Activated CD8-positive, alpha-beta memory T cell treated with anti-CD3 and anti-CD28 coated beads for 1 hour (primary cell): ENCODE measurements at places on chromosomes 2 and 18.

DNA sequence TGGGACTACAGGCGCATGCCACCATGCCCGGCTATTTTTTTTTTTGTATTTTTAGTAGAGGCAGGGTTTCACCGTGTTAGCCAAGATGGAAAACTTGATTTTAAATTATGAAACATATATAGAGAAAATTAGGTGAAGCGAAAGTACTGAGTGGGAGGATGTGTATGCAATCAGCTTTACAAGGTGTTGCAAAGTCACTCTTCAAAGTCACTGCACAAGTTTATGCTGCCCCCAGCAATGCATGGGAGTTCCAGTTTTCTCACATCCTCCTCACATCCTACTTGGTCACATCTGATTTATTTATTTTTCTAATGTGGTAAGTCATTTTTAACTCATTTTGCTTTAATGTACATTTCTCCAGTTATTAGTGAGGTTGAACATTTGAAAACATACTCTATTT is 49.2 kb upstream of the CHN1 start:
- DNase-seq, result no peak

GRCh38 chr2:36376992-36377738 is 21.6 kb downstream of the CRIM1 start:
- no peak for DNase-seq

DNA sequence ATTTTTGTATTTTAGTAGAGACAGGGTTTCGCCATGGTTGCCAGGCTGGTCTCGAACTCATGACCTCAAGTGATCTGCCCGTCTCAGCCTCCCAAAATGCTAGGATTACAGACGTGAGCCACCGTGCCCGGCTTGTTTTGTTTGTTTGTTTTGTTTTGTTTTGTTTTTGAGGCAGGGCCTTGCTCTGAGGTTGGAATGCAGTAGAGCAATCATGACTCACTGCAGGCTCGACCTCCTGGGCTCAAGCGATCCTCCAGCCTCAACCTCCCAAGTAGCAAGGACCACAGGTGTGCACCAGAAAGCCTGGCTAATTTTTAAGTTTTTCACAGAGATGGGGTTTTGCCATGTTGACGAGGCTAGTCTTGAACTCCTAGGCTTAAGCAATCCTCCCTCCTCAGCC is 8.9 kb upstream of the CNNM4 start:
- DNase-seq, result no peak

- no peak for DNase-seq
Measured at GRCh38 chr2:22838461-22838860, 546.5 kb upstream of the KLHL29 start.

- no peak for DNase-seq
Measured at GRCh38 chr2:96087130-96087529, 29.2 kb downstream of the ADRA2B start.

GRCh38 chr18:8329186-8329771 is 280.0 kb upstream of the RAB12 start:
- DNase-seq, result no peak

GRCh38 chr2:15640261-15640711 is 48.6 kb downstream of the DDX1 start:
- no peak for DNase-seq

DNA sequence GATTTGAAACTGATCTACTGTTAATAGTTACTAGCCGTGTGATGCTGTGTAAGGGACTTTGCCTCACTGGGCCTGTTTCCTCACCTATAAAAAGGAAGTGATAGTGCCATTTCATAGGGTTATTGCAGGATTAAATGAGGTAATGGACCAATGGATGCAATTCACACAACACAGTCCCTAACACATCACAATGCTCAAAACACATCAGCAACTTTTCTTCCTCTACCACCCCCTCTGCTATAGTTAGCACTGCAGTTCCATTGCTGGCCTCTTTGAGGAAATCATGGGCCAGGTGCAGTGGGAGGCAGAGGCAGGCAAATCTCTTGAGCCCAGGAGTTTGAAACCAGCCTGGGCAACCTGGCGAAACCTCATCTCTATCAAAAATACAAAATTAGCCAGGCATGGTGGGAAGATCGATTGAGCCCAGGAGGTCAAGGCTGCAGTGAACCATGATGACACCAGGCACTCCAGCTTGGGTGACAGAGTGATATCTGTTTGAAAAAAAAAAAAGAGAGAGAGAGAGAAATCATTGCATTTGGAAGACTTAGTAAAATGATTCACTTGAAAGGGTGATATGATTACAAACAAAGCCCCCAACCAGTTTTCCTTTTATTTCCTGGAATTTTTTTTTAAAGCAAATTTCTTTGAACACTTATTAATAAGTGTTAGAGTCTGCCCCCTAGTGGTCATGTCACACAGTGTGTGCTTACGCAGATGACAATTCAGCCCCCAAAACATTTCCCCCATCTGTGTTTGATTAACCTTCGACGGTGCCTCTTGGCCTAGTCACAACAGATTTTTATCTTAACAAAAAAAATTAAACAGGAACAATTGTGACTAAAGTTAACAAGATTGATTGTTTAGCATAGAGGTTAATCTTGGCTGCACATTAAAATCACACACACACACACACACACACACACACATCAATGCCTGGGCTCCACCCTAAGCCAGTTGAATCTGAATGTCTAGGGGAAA is 88.6 kb upstream of the BCL11A start:
- no peak for DNase-seq

- DNase-seq, result no peak
Measured at GRCh38 chr2:30666266-30666874, 140.9 kb downstream of the CAPN13 start.

DNA sequence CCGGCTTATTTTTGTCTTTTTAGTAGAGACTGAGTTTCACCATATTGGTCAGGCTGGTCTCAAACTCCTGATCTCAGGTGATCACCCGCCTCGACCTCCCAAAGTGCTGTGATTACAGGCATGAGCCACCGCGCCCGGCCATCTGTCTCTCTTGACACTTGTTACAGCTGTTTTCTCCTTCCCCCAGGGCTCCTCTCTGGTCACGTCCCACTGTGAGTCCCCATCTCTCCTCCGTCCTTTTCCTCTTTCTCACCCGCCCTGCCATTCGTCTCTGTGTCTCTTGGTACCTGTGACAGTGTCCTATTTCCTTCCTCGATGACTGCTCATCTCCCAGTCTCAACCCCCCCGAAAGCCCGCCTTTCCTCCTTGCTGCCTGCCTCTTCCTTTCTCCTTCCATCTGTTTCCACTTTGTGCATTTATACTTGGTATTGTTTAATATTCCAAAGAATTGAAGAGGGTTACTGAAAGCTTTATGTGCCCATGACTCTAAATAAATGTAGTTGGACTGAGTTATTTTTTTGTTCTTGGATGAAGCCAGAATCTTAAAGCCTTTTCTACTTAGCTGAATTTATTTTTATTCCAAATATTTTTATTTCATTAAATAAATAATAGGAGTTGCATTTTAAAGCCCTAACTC is 241.5 kb downstream of the SH3RF3 start:
- no peak for DNase-seq

GRCh38 chr18:13260197-13260934 is 41.8 kb downstream of the LDLRAD4 start:
- no peak for DNase-seq

DNA sequence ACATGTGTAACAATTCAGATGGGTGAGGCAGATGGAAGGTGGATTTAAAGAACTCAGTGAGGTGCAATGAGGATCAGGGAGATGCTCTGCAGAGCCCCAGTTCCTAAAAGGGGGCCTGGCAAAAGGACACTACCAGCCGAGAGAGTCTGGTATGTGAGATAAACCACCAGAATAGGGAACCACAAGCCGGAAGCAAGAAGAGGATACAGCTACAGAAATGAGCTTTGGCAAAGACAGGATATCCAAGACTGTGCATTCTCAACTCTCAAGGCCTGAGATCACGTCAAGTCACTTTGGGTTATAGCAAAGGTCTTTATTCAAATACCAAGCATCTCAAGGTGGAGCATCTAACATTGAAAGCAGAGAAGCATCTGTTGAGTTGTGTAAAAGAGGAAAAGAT is 293.5 kb downstream of the ARHGAP15 start:
- no peak for DNase-seq

DNA sequence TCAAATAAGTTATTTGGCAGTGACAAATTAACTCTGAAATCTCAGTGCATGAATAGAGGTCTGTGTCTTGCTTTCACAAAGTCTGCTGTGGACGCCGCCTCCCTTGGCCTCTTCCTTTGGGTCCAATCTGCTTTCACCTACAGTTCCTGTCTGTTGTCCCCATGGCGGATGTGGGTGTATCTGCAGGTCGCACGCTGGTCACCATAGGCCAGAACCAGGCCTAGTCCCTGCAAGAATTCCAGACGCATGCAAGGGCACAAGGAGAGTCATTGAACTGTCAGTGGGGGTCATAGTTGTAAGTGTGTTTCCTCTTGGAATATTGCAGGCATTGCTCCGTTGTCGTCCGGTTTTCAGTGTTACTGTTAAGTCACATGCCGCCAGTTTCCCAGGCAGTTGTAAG is 7.4 kb downstream of the SOCS6 start:
- no peak for DNase-seq

DNA sequence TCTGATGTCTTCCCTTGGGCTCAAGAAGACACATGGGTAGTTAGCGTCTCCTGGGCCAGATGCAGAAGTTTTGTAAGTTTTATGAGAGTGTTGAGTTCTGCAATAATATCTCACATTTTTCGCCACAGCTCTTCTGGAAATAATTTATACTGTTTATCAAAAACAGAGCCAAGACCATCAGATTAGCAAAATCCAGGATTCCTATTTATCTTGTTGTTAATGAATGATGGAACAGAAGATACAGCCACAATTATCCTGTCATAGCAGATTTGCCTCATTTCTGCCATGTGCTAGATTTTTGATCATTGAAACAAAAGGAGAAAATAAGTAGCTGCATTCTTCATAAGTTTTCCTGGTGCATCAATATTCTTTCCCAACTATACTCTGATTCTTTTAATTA is 1048.6 kb upstream of the KLHL29 start:
- no peak for DNase-seq

GRCh38 chr2:168076731-168077130 is 170.7 kb downstream of the STK39 start:
- DNase-seq, result no peak

- no peak for DNase-seq
Measured at GRCh38 chr18:62179213-62179612, 7.6 kb downstream of the PIGN start.

GRCh38 chr2:5933669-5934068 is 241.5 kb downstream of the SOX11 start:
- DNase-seq, result no peak

DNA sequence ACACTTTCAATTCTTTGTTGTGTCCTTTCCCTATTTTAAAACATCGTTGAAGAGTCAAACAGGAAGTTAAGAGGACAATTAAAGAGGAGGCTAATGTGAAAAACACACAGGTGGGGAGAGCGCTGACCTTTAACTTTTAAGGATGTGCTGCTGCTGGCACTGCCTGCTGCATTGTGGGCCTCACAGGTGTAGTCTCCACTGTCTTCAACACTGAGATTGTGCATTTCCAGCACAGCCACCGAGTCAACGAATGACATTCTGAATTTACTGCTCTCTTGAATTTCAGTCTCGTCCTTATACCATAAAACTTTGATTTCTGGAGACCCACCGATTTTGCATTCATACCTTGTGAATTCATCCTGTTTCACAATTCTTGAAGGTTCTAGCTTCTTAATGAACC is 91.9 kb downstream of the TTN start:
- no peak for DNase-seq

- no peak for DNase-seq
Measured at GRCh38 chr2:36549165-36549574, 48.8 kb downstream of the FEZ2 start.

- no peak for DNase-seq
Measured at GRCh38 chr2:25044011-25044410, 2.1 kb downstream of the EFR3B start.

- DNase-seq, result no peak
Measured at GRCh38 chr2:164794016-164794415, 47.6 kb downstream of the COBLL1 start.

- no peak for DNase-seq
Measured at GRCh38 chr2:226888971-226889370, 53.1 kb downstream of the RHBDD1 start.

- no peak for DNase-seq
Measured at GRCh38 chr2:28801726-28802125, 8.9 kb upstream of the SPDYA start.

DNA sequence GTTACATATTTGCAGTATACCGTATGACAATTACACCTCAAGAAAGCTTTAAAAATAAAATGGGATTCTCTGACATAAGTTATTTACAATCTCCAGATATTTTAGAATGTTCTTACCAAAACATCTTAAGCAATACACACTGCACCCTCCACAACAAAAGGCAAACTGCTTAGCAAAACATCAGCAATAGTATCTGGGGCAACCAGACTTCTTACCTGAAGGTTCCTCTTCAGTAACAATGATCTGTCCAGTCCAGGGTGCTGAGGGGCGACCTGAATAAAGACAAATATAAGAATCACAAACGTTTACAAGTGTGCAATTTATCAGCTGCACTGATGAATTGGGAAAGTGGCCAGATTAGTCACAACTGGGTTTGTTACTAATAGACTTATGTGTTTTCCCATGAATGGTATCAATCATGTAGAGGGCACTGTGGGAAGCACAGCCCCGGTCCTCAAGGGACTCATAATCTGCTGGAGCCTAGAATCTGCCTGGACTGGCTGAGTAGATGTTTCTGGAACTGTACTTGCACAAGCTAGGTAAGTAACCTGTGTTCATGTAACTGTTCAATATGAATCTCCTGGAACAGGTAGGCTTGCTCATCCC is 70.7 kb downstream of the MYOM1 start:
- no peak for DNase-seq

DNA sequence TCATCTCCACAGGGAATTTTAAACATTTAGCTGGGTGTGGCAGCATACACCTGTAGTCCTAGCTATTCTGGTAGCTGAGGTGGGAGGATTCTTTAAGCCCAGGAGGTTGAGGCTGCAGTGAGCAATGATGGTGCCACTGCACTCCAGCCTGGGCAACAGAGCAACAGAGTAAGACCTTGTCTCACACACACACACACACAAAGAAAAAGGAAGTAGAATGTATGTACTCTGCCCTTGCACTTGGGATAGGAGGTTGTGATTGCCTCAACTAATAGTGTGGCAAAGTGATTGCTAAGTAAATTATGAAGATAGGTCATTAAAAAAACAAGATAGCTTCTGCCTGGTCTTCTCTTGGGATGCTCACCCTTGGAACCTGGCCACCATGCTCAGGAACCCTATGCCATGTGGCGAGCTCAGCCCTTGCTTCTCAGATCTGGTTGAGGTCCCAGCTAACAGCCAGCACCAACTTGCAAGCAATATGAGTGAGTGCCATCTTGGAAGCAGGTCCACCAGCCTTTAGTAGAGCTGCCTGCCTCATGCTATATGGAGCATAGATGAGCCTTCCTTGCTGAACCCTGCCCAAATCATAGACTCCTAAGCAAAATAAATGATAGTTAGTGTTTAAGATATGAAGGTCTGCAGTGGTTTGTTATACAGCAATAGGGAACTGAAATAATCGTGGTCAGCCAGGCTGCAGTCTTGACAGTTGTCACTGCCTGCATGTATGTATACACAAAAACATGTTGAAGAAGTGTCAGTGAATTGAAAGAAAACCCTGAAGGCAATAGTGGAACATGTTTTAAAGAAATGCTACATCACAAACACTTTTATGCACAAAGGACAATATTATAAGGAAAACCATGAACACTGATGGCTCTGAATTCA is 30.1 kb upstream of the PNO1 start:
- DNase-seq, result no peak
